Right cardiac atrium (tissue), 5 donors: ENCODE measurements at places on chromosomes 3 and 15. TPM values are rescaled to one million over a fixed set of nuclear protein-coding genes. Genes with fewer than 3 reads are reported as not detected.

Gene TTBK2
- 34.4 TPM for total RNA-seq

Gene SERINC4
- total RNA-seq: 0.12 TPM

Gene RLBP1
- not detected for total RNA-seq

Gene LARP6
- 41.9 TPM for total RNA-seq

Gene TMEM108
- total RNA-seq: 13.2 TPM

Gene CD200
- total RNA-seq: 3.8 TPM
